ENCODE measurements at places on chromosomes 6 and 20. TPM values are rescaled to one million over a fixed set of nuclear protein-coding genes. Genes with fewer than 3 reads are reported as not detected.

Gene LY6G6D
- not detected for polyA plus RNA-seq

Gene BMP2
- polyA plus RNA-seq: 18.3 TPM

GRCh38 chr6:53464927-53465460, 79.9 kb downstream of the GCLC start:
- no peak for DNase-seq

DNA sequence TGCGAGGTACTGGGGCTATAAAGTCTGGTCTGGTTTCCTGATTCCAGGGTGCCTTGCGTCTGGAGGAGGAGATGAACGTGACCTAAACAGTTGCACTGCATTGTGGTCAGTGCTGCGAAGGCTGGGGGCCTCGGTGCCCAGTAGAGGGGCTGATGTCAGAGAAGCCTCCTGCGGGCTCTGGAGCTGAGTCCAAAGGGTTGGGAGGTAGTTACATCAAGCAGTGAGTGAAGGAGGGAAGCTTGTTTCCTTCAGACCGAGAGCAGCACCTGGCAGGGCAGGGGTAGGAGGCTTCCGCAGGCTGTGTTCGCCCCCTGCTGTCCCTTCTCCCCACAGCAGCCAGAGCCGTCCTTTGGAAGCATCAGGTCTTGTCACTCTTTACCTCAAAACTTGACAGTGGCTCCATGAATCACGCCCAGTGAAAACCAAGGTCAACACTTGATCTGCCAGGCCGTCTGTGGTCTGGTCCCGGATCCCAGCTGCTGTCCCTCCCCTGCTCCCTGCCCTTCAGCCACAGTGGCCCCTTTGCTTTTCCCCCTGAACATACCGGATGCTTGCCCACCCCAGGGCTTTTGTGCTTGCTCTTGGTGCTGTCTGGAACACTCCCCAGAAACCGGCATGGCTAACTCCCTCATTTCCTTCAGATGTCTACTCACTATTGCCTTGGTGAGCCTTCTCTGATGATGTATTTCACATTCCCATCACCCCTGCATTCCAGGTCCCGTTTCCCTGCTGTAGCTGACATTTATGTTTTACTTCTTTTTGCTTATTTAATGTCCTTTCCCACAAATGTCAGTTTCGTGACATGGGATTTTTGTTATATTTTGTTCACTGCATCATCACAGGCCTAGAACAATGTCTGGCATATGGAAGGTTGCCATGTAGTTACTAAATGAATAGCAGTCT, 7.0 kb downstream of the DYNLRB1 start:
- DNase-seq: no peak

Gene SRMS
- 0.33 TPM for polyA plus RNA-seq

Gene RAET1E
- polyA plus RNA-seq: 1.1 TPM

Data from left renal cortex interstitium (tissue), 4 donors.